ENCODE measurements at places on chromosomes 4 and X.

- DNase-seq = no peak
Measured at GRCh38 chr4:80017125-80017854, 55.7 kb downstream of the ANTXR2 start.

DNA sequence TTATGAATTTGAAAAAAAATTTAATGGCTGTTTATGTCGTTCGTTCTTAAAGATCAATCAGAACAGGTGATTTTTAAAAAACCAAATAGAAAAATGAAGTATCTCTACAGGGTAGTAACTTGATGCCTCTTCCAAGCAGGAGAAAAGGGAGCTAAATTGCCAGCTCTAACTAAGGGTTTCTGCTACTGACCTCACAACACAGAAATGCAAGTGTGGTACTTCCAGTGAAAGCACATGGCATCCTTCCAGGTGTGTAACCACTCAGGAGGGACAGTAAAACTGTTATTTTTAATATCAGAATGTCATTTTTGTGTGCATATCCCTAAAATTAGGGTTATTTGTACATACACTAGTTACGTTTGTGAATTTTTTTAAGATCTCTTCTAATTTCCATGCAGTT is 116.8 kb upstream of the ZCCHC13 start:
- DNase-seq = no peak

GRCh38 chrX:650324-650723 is 19.7 kb downstream of the SHOX start:
- no peak for DNase-seq

- DNase-seq = no peak
Measured at GRCh38 chrX:136627409-136627808, 20.5 kb upstream of the CD40LG start.
